Aorta (tissue), 5 donors: ENCODE measurements at places on chromosomes 13 and 19. TPM values are rescaled to one million over a fixed set of nuclear protein-coding genes. Genes with fewer than 3 reads are reported as not detected.
A peak's percentile ranks its signal among the peaks of the same experiment; 100 is the strongest.

Gene ZNF155
- 10.8 TPM for total RNA-seq

Gene SIGLEC12
- not detected for total RNA-seq

Gene KLK13
- not detected for total RNA-seq

Gene ZNF534
- total RNA-seq = 1.1 TPM

Gene CSNK1G2
- 41.0 TPM for total RNA-seq

Gene GRIK5
- total RNA-seq = 20.8 TPM

Gene TNPO2
- 71.8 TPM for total RNA-seq

Gene VSTM1
- not detected for total RNA-seq

Gene GRIN2D
- 0.91 TPM for total RNA-seq

Gene ZNF304
- 9.7 TPM for total RNA-seq

Gene DAND5
- not detected for total RNA-seq

Gene NAPSA
- total RNA-seq = 0.52 TPM

Gene PSG1
- not detected for total RNA-seq

Gene RUBCNL
- total RNA-seq = 12.8 TPM

Gene ITGBL1
- 121 TPM for total RNA-seq

DNA sequence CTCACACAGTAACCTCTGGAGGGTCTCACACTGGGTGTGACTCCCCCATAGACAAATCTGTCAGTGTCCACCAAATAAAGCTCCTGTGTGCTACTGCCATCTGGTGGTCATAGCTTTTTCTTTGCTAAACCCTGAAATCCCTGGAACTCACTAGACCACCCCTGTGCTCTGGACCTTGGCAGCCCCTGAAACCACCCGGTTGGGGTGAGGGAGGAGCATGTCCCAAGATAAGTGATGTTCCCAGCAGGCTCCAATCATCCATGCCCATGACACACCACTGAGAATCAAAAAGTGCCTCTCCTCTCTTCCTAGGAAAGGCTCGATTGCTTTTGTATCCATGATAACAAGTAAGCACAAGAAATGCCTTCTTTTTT is 6.5 kb upstream of the HSD17B14 start:
- no peak for DNase-seq

- peak; percentile 82 for DNase-seq
These were observed 5.0 kb downstream of the LRRC25 start for GRCh38 chr19:18392417-18392816.

DNA sequence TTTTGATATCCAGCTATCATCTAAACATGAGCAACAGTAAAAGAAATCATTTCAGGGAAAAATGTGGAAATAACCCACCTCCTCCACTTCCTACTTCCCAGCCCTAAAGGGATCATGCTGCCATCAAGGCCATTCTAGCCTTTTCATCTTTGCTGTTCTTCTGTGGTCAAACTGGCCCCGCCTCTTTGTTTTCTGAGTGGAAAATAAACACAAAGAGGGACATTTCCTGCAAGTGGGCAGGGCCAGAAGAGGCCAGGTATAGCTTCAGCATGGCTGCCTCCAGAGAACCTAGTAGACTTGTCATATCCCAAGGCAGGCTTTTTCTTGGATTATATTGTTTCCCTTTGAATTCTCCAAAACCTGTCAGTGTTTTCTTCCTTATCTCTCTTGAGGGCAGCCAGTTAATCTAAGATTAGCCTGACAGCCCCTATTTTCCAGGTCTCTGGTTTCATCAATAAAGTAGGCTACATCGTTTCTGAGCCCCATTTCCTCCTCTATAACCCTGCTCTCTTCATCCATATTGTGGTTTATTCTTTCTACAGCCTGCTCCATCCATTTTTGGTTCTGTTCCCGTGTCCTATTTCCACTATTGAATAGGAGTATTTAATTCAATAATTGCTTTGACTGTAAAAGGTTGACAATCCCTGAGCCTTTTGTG is 117.6 kb downstream of the GPC6 start:
- no peak for DNase-seq

DNA sequence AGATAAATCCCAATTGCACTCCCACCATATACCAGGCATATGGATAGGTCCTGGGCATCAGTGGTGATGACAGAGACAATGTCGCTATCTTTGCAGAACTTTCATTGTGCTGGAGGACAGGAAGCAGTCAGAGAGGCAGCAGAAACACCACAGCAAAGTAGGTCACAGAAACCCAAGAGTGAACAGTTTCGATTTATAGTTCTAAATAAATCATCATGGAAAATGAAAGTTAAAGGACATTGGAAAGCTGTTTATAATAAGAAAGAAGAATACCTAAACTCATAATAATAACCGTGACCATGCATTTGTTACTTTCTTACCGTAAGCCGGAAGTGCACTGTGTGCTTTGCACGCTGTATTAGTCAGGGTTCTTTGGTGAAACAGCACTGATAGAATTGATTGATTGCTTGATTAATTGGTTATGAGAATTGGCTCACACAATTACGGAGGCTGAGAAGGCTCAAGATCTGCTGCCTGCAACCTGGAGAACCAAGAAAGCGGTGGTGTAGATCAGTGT is 38.9 kb downstream of the ALOX5AP start:
- no peak for DNase-seq

GRCh38 chr13:49302817-49303216 is 55.1 kb downstream of the CDADC1 start:
- DNase-seq = no peak

DNA sequence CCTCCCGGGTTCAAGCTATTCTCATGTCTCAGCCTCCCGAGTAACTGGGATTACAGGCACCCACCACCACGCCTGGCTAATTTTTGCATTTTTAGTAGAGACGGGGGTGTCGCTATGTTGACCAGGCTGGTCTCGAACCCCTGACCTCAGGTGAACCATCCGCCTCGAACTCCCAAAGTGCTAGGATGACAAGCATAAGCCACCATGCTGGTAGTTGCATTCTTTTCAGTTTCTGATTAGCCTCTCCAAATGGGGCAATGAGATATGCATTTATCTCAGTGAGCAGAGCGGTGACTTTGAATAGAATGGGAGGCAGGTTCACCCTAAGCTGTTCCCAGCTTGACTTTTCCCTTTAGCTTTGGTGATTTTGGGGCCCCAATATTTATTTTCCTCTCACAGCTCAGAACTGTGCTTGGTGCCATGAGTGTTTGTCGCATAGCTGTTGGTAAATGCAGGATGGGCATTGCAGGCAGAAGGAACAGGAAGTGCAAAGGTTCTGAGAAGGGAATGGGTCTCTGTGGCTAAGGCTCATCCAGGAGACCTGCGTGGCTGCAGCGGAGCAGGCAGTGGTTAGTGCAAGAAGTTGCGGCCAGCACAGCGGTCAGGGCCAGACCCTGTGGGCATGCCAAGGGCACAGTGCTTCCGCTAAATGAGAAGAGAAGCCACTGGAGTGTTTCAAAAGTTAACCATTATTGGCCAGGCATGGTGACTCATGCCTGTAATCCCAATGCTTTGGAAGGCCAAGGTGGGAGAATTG is 20.7 kb downstream of the LYPD3 start:
- no peak for DNase-seq

- DNase-seq = no peak
These were observed 216.5 kb downstream of the EFNB2 start for GRCh38 chr13:106318941-106319411.

DNA sequence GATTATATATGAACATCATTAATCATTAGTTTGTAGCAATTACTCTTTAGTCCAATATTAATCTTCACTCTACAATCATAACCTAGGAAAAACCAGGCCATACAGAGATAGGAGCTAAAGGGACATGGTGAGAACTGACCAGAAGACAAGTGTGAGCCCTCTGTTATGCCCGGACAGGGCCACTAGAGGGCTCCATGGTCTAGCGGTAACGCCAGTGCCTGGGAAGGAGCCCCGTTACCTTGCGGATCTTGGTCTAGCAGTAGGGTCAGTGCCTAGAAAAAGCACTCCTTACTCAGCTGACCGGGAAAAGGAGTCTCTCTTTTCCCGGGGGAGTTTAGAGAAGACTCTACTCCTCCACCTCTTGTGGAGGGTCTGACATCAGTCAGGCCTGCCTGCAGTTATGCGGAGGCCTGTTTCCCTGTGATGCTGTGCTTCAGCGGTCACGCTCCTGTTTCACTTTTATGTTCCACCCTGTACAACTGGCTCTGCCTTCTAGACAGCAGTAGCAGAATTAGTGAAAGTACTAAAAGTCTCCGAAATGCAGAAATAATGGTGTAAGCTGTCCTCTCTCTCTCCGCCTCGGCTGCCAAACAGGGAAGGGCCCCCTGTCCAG is 13.8 kb downstream of the OR7D4 start:
- peak; percentile 85 for DNase-seq

- no peak for DNase-seq
These were observed 79.4 kb downstream of the DPF1 start for GRCh38 chr19:38144667-38145066.

GRCh38 chr19:4971424-4971793 is 2.5 kb downstream of the KDM4B start:
- no peak for DNase-seq

GRCh38 chr13:58376775-58377174 is 745.2 kb downstream of the PCDH17 start:
- no peak for DNase-seq

DNA sequence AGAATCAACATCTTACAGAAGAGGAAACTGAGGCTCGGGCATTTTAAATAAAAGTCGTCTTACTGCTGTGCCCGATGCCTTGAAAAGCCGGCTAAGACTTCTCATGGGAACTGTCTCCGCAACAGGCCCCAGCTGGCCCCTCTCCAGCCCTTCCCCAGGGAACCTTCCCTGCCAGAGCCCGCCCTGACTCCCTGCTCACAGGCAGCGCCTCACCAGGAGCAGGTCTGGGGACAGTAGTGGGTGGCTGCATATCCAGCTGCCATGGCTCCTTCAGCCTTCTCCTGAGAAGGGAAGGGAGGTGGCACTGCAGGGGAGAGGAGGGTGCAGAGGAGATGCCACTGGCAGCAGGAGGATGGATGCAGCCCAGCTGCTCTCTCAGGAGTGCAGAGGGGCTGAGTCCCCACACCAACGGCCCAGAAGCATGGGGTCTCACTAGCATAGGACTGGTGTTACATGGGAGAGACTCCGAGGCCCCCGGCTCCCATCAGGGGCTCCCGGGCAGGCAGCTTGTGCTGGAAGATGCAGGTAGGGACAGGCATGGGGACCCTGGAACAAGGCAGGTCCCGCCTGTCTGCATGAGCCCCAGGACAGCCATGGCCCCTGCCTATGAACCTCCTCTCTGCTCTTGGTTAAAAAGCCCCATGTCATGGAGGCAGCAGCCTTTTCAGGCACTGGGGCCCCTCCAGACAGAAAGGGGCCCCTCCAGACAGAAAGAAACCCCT is 216.4 kb upstream of the SGCG start:
- no peak for DNase-seq

GRCh38 chr13:28865951-28866350 is 45.8 kb downstream of the MTUS2 start:
- no peak for DNase-seq

- no peak for DNase-seq
These were observed 192.8 kb upstream of the IRS2 start for GRCh38 chr13:109979228-109979627.

DNA sequence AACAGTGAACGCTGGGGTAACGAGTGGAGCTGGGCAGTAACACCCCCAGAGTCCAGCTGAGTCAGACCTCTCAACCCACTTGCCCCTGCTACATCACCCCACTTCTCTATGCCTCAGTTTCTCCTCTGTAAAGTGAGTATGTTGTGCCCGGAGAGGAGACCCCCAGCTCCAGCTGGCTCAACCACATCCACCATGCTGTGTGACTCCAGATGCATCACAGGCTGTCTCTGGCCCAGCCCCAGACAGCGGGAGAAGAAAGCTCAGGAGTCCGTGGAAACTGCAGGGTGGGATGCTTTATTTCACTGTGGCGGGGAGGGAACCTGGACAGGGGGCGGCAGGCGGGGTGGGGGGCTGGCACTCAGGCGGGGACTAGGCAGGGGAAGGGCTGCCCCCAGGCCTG is 9.6 kb upstream of the ELL start:
- no peak for DNase-seq

DNA sequence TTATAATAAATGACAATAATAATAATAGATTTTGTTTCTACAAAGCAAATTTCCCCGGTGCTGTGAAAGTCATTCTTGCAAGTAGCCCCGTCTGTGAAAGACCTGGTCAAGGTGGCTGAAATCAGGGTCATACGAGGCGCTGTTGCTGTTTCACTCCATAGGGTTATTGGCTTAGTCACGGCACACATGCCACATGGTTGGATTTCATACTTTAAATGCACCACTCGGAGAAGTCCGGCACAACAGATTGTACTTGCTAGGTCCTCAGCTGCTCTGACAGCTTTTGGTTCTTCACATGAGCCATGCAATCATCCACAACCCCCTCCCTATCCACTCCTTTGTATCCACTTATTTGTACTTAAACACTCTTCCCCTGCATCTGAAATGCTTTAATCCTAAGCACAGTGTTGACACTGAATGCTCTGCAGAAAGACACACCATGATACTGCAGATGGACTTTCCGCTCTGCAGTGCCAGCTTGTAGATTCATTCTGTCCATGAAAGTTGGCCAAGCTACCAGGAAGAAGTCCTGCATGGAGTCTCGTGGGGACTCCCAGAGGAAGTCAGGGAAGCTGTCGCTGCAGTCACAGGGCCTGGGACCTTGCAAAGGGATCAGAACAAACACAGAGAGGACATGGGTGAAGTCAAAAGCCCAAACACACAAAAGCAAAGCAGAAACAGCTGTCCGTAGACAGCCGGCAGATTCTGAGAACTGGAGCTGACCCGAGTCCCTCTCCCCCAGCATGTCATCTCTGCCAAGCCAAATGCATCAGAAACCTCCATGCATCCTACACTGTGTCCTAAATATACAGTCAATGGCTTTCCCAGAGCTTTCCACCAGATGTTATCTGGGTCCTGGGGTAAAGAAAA is 124.6 kb downstream of the COL4A2 start:
- DNase-seq = no peak

DNA sequence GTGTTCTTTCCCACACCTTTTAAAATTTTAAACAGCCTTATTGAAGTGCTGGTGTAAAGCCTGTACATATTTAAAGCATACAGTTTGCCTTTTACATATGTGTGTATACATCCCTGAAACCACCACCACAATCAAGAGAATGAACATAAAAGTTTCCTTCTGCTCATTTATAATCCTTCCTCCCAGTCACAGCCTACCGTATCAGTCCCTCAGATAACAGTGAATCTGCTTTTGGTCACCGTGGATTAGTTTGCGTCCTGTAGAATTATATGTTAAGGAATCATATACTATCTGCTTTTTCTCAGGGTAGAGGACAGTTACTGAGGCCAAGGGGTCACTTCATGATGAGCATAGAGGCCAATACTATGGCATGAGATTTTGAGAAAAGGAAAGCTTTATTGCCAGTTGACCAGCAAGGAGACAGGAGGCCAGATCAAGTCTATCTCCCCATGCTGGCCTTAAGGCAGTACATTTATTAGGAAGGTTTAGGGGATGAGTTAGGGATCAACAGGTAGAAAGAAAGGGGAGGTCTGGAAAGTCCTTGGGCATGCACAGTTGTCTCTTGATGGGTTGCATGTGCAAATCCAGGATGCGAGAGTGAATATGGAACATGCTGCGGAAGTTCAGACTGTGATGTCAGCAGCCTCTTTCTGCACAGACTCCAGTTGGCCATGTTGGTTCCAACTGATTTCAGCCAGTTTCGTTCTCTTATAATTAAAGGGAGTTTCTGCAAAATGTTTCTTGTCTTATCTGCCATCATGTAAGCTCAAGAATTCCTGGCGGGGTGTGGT is 36.3 kb upstream of the LSM14A start:
- no peak for DNase-seq
